Effector memory CD8-positive, alpha-beta T cell (primary cell): ENCODE measurements at places on chromosomes 11 and 22.
A peak's percentile ranks its signal among the peaks of the same experiment; 100 is the strongest.

- no peak for DNase-seq
Measured at GRCh38 chr11:102712137-102712536, 6.6 kb upstream of the MMP27 start.

DNA sequence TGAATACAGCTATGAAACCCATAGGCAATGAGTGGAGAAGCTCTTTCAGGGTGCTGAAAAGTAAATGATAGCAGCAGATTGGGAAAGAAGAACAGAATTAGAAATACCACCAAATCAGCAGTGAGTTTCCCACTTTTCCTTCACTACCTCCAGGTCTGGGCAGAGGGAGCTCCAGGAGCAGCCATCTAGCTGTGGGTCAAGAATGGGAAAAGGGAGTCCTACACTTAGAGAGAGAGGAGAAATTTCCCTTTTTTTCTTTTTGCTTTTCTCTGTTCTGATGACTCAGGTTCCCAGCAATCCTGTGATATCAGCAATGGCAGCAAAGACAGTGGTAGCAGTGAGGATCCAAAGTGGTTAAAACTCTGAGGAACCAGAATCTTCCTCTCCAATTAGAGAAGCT, 263.9 kb downstream of the NXPE2 start:
- no peak for DNase-seq

GRCh38 chr11:117517097-117517496, 189.4 kb downstream of the CEP164 start:
- DNase-seq = no peak

GRCh38 chr11:62013537-62014476, 46.4 kb upstream of the FTH1 start:
- no peak for DNase-seq

DNA sequence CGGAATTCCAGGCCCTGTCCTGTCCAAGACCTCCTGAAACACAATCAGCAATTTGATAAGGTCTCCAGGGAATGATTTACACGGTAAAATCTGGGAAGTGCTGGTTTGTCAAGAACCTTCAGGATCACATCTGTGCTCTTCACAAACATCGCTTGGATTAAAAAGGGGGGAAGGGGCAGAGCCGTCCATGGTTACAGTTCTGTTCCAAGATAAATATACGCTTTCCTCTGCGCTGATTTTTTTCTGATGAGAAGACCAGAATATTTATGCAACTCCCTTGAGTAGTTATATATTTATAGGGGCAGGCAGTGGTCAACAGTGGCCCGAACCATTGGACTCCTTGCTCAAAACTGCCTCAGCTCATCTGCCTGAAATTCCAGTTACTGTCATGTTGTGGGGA, 9.2 kb upstream of the APOL5 start:
- no peak for DNase-seq

DNA sequence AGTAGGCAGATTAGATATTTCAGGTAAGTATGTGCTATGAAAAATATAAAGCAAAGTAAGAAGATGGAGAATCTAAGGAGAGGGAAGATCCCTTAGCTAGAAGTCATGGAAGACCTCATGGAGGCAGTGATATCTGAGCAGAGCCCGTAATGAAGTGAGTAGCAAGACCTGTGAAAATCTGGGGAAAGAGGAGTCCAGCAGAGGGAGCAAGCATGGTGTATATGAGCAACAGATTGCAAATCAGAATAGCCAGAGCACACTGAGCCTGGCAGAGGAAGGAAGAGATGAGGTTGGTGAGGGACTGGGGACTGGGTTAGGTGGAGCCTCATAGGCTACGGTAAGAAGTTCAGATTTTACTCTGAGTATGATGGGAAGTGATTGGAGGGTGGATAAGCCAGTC, 9.4 kb downstream of the LHFPL7 start:
- DNase-seq = no peak

- no peak for DNase-seq
Measured at GRCh38 chr11:13214276-13214675, 63.3 kb upstream of the BMAL1 start.

- no peak for DNase-seq
Measured at GRCh38 chr11:10481560-10482349, 26.7 kb downstream of the AMPD3 start.

- DNase-seq = no peak
Measured at GRCh38 chr11:91081440-91082043, 858.7 kb upstream of the CHORDC1 start.

GRCh38 chr11:132838627-132839026, 693.7 kb downstream of the OPCML start:
- DNase-seq = no peak

- DNase-seq = no peak
Measured at GRCh38 chr11:68835328-68835727, 6.4 kb downstream of the CPT1A start.

GRCh38 chr11:8277691-8278090, 14.0 kb upstream of the LMO1 start:
- no peak for DNase-seq

- DNase-seq = peak; percentile 50
Measured at GRCh38 chr11:10455637-10456487, 798 bp downstream of the AMPD3 start.

- no peak for DNase-seq
Measured at GRCh38 chr22:37880668-37881440, 25.2 kb upstream of the MICALL1 start.

DNA sequence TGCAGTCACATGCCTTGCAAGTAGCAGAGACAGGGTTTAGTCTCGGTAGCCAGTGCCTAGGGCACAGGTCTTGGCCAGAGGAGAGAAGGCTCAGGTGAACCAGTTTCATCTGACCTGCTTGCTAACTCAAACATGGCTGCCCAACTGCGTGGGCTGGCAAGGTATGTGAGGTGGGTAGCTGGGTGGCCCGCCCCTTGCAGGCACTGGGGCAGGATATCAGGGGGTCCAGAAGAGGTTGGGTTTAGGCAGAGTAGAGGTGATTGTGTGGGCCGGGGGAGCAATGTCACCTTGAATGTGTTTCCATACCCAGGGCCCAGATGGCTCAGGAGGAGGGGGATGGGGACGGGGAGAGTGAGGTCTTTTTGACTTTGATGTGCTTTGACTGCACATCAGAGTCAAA, 37.7 kb downstream of the ST3GAL4 start:
- no peak for DNase-seq

DNA sequence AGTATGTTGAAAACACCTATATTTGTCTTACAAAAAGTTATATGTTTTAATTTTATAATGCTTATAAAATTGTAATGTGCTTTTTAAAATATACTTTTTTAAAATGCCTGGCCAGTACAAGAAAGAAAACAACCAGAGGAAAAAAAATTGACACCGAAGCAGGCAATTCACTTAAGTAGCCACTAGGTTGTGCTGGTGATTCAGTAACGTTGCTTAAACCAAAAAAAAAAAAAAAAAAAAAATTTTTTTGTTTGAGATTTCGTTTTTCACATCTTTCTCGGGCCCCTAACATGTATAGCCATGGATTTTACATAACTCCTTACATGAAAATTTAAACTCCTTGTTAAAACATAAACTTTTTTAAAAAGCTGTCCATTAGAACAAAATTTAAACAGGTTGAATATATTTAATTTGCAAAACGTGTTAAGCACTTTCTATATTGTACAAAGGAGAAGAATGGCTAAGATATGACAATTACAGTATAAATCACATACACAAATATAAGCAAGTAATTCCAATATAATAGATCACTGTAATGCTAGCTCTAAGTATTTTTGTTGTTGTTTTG, 9.2 kb downstream of the OR8B4 start:
- no peak for DNase-seq

GRCh38 chr11:104015649-104016415, 20.6 kb upstream of the DDI1 start:
- no peak for DNase-seq

DNA sequence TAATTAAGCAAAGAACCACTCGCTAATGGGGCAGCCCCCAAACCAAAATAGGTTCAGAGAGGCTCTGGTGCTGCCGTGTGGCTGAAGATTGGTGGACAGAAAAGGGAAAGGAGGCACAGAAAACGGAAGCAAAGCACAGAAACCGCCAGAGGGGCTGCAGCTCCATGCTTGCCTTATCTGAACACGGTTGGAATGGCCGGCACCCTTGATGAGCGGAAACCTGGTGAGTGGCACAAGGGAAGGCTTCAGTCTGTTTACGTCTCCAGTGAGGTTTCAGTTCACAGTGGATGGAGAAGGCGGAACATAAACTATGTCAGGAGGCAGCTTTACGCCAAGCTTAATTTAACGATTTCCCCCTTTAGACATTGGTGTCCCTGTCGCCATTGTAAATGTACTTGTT, 5.2 kb upstream of the PRR33 start:
- DNase-seq = no peak

GRCh38 chr22:43698403-43698802, 113.7 kb downstream of the EFCAB6 start:
- DNase-seq = no peak

DNA sequence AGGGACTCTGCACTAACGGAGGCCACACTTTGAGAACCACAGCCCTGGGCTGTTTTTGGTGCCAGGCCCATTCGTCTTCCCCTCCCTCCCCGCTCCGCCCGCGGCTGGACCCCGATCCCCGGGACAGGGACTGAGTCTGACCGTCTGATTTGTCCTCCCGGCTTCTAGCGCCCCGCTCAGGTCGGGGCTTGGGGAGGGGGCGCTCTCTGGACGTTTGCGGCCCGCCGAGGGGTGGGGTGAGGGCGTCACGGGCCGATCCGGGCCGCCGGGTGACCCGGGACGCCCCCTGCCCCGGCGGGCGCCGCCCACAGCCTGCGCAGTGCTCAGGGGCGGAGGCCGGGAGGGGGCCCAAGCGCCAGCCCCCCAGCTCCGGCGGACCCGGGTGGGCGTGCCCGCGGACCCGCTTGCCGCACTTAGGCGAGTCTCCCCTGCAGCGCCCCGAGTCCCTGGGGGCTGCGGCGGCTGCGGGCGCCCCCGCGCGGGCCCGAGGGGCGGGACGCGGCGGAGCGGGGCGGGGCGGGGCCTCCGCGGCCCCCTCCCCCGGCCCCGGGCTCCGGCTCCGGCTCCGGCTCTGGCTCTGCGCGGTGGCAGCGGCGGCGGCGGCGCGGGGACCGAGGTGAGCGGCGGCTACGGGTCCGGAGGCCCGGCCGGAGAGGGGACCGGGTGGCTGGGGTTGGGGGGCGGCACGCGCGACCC, 33.7 kb upstream of the PRR5 start:
- peak; percentile 56 for DNase-seq

DNA sequence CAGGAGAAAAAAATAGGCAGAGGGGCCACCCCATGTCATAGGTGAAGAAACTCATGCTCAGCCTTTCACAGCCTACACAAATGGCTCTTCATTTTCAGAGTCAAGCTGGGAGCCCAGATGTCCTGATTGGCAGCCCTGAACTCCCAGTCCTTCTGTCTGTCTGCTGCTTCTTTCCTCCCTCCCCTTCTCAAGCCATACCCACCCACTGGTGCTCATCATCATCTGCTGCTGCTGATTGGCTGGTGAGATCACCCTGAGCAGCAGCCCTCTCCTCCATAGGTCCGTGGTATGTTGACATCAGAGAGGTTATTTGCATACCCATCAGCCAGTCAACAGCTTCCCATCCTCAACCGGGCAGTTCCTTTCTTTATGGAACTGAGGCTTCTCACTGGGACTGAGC, 46.1 kb upstream of the PRDM11 start:
- no peak for DNase-seq

DNA sequence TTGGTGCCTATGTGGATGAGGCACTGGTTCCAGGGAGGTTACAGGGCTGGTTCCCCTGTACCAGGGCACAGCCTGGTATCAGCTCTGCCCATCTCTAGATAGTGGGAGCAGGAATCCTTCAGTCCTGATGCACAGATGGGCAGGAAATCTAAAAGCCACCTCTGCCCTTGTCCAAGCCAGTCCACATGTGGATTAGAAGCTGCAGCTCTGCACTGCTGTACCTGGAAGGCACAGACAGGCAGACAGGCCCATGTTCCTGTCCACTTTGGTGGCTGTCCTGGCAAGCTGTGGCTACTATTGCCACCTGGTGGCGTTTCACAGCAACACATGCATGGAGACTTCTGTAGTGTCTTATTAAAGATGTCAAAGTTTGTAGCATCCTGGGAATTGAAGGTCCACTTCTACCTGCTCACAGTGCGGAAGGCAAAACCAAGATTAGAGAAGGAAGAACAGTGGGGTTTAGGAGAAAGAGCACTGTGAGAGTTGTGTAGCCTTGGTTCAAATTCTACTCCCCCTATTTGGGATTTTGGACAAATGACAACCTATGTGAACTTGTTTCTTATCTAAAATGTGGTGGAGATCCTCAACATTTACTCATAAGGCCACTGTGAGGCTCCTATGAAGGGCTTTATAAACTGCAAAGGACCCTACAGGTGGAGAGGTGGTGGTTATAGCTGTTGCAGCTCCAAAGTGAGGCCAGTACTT, 30.1 kb downstream of the NAV2 start:
- DNase-seq = peak; percentile 64

DNA sequence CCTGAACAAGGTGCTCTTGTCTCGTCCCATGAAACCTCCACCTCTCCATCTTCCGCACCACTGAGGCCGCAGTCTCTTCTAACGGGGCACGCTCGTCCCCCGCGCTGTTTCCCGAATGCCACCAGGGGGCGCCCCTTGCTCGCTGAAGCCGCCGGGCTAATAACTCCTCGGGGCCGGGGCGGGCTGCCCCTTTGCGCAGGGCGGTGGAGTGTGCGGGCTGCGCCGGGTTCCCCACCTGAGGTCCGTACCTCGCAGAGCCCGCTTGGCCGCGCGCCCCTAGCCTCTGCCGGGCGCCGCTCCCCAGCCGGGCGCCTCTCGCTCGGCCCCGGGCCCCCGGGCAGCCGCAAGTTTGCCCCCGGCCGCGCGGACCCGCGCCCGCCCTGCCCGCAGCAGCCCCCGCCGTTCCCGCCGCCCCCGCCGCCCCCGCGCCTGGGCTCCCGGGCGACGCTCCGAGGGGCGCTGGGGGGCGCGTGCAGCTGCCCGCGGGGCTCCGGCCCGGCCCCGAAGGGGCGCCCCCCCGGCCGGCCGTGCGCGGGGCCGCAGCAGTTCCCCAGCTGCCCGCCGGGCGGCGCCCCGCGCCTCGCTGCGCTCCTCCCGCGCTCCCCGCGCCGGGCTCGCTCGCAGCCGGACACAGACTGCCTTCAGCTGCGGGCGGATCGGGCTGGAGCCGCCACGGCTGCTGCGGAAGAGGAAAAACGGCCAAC, at the start of gene GRIK4:
Gene GRIK4 (plus strand): TSS at position 633 of the 704 bp plus-strand sequence. CDS start 148,571 bp downstream, outside the sequence.
- peak; percentile 62 for DNase-seq

GRCh38 chr11:109564241-109564640, 142.3 kb downstream of the C11orf87 start:
- DNase-seq = no peak

- DNase-seq = no peak
Measured at GRCh38 chr22:32961497-32961896, 96.7 kb downstream of the SYN3 start.

GRCh38 chr11:9852465-9852864, 188.6 kb downstream of the SWAP70 start:
- DNase-seq = no peak

DNA sequence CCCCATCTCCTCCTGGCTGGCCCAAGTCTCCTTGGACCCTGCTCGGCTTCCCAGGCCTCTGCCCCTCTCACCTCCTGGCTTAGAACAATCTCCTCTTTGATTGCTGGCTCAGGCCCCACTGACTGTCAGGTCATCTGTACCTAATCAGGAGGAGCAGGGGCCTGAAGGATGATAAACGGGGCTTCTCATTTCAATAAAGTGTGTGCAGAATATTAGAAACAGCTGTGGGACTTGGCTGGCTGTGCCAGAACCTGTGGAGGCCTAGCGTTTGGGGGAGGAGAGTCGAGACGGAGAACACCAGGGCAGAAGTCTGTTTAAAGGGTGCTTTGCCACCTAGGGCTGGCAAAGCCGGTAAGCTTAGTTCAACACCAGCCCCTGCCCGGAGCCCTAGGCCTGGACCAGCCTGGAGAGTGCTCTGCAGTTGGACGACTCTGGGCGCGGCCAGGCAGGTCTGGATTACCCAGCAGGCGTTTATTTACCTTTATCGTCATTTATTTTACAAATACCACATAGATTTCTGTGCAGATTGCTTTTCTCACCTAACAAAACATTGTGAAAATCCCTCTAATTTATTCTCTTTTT, 10.1 kb upstream of the VSIG10L2 start:
- no peak for DNase-seq
